ENCODE measurements at places on chromosomes 7 and 10.

DNA sequence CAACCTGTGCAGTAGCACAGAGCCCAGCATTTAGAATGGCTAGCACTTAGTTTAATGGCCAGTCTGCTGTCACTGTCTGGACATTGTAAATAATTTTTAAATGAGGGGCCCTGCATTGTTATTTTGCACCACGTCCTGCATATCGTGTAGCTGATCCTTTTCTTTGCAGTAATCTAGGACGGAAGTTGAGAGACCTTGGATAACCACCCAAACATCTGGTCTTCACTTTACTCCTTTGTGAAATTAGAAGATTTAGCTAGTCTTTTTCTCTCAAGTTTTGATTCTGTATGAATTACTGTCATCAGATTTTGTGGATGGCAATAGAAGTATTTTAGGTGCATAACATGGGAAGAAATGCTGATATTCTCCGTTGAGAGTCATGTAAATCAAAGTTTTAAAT lies 1.9 kb downstream of the MIOS start:
- DNase-seq = no peak

DNA sequence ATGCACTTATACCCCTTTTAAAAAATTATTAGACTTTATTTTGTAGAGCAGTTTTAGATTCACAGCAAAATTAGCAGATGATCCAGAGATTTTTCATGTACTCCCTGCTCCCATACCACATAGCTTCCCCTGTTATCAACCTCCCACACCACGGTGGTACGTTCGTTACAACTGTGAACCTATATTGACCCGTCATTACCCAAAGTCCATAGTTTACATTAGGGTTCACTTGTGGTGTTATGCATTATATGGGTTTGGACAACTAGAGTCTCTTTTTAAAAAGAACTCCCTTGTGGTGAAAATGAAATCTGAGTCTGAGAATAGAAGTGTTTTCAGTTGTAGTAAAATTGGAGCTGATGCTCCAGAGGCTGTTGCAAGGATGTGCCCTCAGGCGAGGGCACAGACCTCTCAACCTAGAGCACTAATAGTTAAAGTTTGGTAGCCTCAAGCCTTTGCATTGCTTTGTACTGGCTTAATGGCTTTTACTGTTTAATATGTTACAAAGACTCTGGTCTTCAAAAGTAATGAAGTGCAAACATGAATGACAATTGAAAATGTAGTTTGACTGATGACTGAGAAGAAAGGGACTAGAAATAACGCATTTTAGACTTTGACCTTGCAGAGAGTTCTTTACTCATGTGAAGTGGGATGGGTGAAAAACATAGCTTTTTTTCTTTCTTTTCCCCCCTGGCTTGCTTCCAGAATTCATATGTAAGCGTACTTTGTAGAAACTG lies 30.6 kb upstream of the CSTF2T start:
- DNase-seq = no peak

DNA sequence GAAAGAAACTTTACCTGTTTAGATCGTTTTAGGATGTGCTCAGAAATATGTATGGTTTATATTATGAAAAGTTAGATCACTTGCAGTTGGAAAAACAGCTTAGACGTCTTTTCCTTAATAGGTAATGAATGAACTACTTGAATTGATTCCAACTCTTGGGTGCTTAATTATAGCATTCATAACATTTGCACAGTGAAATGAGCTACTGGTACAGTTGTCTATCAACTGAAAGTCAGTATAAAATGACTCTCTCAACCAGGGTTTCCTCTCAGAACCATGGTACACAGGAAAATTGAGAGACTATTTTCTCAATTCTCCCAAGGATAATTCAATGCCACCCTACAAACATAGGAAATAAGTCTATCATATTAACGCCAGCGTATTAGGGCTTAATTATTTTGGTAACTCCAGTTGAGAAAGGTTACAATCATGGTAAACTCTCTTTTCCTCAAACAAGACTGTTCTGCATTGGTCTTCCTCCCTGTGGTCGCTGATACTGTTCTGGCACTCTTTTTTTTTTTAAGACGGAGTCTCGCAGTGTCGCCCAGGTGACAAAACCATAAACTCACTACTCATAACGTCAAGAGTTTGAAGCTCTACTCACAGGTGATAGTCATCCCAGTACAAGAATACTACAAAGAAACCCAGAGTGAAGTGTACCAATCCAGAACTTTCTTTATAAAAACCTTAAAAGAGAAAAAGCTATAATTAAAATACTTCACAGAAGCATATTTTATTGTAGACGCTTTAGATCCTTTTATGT lies 2.0 kb downstream of the ANLN start:
- no peak for DNase-seq

DNA sequence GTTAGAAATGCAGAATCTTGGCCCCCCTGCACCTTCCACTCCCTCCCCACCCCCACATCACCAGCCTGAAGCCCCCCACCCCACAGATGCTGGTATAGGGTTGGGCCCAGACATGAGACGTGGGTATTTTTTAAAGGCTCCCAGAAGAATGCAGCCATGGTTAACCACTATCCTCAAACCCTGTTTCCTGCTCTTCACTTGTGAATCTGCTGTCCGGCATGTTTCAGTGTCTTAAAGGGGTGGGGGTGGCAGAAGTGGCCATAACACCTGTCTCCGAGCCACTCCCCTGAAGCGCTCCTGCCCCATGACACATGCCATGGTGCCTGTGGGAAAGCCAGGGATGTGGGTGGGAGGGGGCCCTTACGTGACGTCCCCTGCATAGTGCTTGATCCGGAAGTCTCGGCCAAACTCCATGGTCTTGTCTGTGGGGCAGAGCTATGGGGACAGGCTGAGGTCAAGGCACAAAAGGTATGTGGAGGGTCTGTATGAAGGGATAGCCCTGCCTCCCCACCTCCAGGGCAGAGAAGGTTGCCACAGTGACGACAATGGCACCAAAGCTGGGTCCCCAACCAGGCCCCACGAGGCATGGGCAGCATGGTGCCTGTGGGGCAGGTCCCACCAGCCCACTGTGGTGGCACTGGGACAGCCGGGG lies 9.6 kb downstream of the MYO1G start:
- DNase-seq = no peak

GRCh38 chr7:92909686-92910475 lies 73.5 kb upstream of the CDK6 start:
- peak; percentile 21 for DNase-seq
